ENCODE measurements at places on chromosomes 7 and 10. TPM values are rescaled to one million over a fixed set of nuclear protein-coding genes. Genes with fewer than 3 reads are reported as not detected.

The EXOC6 gene
- 29.2 TPM for total RNA-seq

- DNase-seq: no peak
These were observed 631.7 kb downstream of the KCNMA1 start for GRCh38 chr10:77005871-77006270.

DNA sequence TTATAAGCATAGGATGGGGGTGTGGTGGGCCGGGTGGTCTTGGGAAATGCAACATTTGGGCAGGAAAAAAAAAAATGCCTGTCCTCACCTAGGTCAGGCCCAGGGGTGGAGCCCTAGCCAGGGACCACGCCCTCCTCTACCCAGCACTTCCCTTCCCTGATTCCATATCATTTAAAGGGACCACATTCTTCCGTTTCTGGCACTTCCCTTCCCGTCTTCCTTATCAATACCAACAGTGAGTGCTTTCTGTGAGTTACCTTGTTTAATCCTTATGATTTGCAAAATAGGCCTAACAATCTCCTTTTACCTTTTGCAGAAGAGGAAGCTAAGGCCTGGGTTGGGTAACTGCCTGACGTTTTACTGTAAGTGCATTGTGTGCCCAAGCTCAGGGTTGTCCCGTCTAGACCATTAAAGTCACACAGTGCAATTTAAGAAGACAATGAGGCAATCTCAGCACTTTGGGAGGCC is 16.7 kb upstream of the C10orf95 start:
- no peak for DNase-seq

The KCND2 gene
- total RNA-seq: under 0.01 TPM

DNA sequence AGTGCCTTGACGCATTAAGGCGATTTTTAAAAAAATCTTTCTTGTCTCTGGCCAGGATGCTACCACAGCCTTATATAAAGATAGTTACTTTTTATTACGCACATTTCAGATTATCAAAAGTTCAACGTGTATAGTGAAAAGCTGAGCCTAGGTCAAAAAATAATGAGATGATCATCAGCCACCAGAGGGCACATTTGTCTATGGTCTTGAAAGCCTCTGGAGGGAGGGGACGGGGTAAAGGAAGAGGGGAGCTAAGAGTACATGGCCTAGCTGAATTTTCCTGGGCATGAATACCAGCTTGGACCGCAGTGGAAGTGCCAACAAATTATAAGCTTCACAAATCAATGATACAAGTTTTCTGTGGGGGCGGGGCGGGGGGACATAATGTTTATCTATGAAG is 285.9 kb upstream of the SMIM30 start:
- DNase-seq: no peak

DNA sequence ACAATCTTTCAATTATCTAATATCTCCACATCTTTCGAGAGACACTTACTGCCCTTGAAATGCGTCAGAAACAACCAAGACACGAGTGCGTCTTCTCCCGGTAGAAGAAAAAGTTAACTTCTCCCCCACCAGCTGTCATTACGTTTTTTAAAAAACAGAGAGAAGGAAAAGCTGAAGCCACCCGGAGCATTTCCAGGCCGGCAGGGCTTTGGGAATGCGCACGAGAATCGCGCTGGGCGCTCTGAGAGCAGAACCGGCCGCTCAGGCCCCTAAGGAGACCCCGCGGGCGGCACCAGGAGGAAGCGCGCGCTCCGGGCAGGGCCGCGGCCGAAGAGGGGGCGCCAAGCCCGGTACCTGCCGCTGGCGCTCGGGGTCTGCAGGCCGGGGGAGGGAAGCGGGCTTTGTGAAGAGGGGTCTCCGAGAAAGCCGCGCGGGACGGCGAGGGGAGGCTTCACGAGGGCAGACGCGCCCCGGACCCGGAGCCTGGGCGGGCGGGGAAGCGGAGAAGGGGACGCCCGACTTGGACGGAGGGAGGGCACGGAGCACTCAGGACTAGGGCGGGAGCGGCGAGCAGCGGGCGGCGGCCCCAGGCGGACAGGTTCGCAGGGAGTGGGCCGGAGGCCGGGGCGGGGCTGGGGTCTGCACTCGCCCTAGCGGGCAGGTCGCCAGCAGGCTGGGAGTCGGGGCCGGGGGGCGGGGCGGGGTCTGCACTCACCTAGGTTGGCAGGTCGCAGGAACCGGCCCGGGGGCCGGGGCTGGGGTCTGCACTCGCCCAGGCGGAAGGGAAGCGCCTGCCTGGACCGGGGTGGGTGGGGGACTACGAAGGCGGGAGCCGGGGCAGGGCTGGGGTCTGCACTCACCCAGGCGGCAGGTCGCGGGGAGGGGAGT is 932 bp downstream of the ESYT2 start:
- DNase-seq: peak; percentile 40

DNA sequence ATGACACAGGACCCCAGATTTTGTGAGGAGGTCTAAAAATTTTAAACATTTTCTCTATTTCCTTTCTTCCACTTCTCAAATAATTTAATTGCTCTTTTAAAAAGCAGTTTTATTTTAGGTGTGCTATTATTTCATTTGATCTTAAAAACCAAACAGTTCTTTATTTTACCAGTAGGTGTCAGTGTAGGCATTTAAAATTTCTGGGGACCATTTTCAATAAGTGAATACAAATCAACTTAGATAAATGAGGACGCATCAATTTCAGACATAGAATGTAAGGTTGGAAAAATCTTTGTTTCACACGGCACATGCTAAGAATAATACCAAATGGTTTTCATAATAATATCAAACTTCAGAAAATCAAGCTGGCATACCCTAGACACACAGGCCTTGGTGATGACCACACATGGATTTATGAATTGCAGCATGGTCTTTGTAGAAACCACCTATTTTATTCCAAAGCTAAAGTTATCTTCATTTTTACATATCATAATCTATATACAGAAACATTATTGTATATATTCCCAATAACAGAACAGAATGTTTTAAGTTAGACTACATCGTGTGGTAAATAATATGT is 127.6 kb upstream of the SLC26A5 start:
- DNase-seq: peak; percentile 59

DNA sequence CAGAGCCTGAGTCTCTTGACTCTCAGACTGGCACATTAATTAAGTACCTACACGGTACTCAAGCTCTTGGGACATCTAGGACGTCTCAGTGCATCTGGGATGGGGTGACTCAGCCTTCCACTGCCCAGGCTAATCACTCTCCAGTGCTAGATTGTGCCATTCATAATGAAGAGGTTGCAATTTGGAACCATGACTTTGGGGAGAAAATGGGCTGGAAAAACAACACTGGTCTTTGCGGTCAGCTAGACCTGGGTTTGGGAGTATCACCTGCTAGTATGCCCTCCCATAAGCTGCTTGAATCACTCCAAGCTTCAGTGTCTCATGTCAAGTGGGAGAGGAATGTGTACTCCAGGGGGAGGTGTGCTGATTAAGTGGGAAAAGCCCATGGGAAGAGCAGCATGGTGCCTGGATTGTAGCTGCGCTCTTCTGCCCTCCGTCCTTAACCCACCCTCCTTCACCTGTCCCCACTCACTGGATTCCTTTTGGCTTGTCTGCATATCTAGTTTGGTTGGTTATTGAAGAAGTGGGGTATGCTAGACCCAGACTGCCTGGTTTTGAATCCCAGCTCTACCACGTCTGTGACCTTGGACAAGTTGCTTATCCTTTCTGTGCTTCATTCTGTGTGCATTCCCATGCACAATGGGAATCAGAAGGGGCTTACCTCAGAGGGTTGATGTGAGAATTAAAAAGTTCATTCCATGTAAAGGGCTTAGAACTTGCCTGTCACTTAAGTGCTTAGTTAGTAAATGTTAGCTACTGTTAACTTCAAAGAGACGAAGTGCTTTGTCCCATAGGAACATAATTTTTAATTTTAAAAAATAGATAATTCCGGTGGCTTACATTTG is 3.8 kb downstream of the NFE2L3 start:
- peak; percentile 67 for DNase-seq

The ADARB2 gene
- total RNA-seq: not detected

DNA sequence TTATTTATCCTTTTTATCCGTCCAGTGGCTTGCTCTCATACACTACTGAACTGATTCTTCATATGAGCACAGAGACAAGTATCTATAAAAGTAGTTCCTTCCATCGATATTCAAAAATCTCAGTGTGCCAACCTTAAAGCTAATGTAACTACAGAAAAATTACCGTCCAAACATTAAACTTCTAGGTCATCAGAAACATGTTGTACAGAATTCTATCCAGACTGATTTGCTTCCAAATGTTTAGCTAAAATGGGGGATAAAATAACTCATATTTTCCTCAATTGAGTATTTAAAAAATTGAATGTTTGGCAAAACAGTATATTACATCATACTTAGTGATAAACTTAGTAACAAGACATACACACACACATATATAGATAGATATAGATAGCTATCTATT is 584.7 kb upstream of the SEMA3D start:
- DNase-seq: no peak

GRCh38 chr10:123913688-123914268 is 22.2 kb upstream of the CPXM2 start:
- DNase-seq: no peak

DNA sequence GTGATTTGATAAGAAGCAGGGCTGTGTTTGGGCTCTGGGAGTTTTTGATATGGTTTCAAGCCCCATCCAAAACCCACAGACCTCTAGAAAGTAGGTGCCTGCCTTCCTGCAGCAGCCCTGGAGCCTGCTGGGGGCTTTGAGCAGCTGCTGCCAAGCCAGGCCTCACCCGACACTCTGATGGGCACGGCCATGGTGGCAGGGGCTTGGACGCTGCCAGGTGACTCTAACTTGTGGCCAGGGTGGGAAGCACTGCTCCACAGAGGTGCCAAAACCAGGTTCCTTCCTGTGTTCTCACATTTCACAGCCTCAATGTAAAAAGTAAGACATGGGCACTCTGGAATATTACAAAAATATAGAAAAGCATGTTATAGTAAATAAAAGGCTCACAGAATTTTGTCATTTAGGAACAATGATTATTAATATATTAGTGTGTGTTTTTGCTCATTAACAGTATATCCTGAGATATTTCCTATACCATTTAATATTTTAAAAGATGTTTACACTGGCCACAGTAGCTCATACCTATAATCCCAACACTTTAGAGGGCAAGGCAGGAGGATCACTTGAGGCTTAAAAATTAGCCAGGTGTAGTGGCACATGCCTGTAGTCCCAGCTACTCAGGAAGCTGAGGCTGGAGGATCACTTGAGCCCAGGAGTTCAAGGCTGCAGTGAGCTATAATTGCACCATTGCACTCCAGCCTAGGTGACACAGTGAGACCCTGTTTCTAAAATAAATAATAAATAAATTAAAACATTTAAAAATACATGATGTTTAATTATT is 95.1 kb downstream of the EGFR start:
- DNase-seq: no peak

The PALD1 gene
- total RNA-seq: under 0.01 TPM

The FEZF1 gene
- not detected for total RNA-seq

GRCh38 chr10:102449321-102450123 is 1.8 kb downstream of the C10orf95 start:
- DNase-seq: no peak

- DNase-seq: no peak
These were observed 122.0 kb upstream of the HABP2 start for GRCh38 chr10:113430634-113431397.

DNA sequence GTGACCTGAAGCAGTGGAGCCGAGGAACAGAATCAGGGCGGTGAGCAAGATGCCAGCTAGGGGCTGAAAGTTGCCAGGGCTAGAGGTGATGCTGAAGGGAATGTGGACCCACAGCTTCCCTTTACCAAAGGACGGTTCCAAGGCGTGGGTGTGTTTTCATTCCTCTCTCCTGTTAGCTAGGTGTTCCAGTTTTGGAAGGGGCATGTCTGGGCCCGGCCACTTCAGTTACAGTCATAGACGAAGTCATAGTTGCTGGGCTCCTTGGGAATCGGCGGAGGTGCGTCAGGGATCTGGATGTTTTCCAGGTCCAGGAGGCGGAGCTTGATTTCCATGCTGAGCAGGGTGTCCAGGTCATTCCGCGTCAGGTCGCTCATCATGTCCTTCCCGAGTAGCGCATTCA is 131.0 kb upstream of the AOAH start:
- no peak for DNase-seq

DNA sequence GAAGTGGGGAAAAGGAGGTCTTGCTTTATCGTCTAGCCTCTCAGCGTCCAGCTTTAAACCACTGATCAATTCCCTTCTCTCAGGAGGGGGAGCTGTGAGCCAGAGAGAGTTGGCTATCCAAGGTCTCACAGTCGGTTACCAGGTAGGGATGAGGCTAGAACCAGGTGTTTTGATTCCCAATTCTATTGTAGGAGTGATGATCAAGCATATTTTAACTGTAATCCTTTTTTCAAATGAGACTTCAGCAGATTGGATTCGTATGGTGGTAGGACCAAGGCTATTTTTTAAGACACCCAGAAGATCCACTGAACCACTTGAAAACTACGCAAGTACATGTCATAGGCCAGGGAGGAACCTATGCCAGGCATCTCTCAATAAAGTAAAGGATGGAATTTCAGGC is 8.4 kb downstream of the MINDY4 start:
- no peak for DNase-seq

The RAMP3 gene
- not detected for total RNA-seq

GRCh38 chr7:123682690-123683089 is 27.0 kb downstream of the LMOD2 start:
- peak; percentile 77 for DNase-seq

The ZNF716 gene
- total RNA-seq: not detected

GRCh38 chr7:41870461-41871138 is 167.7 kb upstream of the INHBA start:
- DNase-seq: peak; percentile 76

- peak; percentile 5 for DNase-seq
These were observed 75.8 kb downstream of the C1GALT1 start for GRCh38 chr7:7257899-7258692.

The FKBP6 gene
- total RNA-seq: not detected

DNA sequence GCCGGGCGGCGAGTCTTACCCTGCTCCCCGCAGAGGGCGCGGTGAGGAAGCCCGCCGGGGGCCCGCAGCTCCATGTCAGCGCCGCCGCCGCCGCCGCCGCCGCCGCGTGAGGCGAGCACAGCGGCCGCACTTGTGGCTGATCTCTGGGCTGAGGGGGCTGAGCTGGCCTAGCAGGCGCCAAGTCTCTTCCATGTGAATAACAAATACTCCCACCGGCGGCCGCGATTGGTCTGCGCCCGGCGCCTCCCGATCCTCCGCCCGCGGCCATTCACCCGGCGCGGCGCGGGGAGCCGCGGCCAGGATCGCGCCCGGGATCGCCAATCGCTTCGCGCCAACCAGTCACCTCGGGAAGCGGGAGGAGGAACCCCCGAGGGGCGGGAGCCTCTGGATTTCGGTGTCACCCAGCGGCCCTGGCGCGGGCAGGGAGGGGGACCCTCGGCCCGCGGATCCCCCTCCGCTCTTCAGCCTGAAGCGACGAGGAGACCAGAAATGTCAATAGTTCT is at the start of gene GRM8:
Gene GRM8 (minus strand): TSS at position 164 of the 503 bp plus-strand sequence.
- DNase-seq: peak; percentile 22

GRCh38 chr10:129244298-129244697 is 222.7 kb upstream of the MGMT start:
- no peak for DNase-seq

- DNase-seq: peak; percentile 70
These were observed 90.2 kb upstream of the GNA12 start for GRCh38 chr7:2934211-2934731.

- no peak for DNase-seq
These were observed 2.9 kb downstream of the CLEC5A start for GRCh38 chr7:141943846-141944245.
